ENCODE measurements at places on chromosomes 7 and 10.

GRCh38 chr10:118953598-118954393 is 75.7 kb upstream of the NANOS1 start:
- no peak for DNase-seq

DNA sequence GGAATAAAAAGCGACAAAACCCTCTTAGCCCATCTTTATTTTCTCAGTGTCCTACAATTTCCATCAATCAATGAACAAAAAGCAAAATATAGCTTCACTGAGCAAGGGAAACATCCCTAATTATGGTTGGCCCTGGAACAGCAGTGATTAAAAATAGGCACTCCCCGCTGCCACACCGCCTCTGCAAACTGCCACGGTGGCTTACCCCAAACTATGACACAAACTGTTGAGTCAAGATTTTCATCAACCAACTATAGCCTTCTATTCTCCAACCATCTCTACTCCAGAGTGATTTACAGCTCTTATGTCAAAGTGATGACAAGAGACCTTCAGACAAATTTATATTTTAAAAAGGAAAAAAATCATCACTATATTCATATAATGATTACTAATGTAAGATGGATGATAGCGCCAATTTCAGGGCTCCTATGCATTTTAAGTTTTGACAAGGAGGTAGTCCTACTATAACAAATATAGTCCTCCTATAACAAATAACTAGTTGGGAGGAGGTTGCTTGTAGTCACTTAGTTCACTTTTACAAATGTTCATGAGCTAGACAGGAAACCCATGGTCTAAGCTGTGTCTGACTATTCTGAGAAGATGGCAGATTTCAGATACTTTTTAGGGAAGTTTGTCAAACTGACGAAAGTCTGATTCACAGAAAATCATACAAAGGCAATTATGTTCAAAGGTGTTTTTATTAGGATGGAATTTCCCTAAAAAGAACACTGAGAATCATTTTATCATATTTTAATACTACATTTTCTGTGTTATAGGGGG is 26.3 kb downstream of the DENND11 start:
- DNase-seq = no peak

DNA sequence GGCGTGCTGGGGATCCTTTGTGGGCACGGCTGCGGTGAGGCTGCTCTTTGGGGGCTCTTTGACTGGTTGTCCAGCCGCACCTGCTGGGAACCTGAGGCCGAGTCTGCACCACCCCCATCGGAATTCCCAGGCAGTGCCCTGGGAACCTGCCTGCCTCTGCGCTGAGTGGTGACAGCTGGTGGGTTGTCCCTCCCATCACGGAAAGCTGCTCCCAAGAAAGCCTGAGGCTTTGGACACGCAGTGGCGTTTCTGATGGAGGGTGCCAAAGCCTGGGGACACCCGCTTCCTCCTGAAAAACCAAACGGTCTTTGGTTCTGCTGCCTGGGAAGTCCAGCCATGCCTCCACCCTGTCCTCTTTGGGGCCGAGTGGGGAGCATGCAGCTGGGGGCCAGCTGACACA is 21.4 kb upstream of the SHH start:
- no peak for DNase-seq

- no peak for DNase-seq
Measured at GRCh38 chr7:159107161-159107892, 37.3 kb downstream of the VIPR2 start.

GRCh38 chr10:72574636-72575035 is 51.2 kb downstream of the MICU1 start:
- DNase-seq = no peak
